ENCODE measurements at places on chromosomes 16 and 17. TPM values are rescaled to one million over a fixed set of nuclear protein-coding genes. Genes with fewer than 3 reads are reported as not detected.

The METRN gene
- total RNA-seq, result 16.0 TPM

The DNAI2 gene
- total RNA-seq, result 1.6 TPM

The KRT39 gene
- total RNA-seq, result not detected

The CXCL16 gene
- 3.1 TPM for total RNA-seq

GRCh38 chr17:5055543-5055942, 20.3 kb upstream of the SLC52A1 start:
- H3K27me3 ChIP-seq, result no peaks in the 10 kb centered on the region
- DNase-seq, result no peak
- H3K36me3 ChIP-seq, result no peaks in the 10 kb centered on the region
- no peak overlapping the region for H3K27ac ChIP-seq
- H3K4me3 ChIP-seq, result no peak overlapping the region
- no peaks in the 10 kb centered on the region for H3K4me1 ChIP-seq

The GPR179 gene
- 0.02 TPM for total RNA-seq

- no peak overlapping the region for H3K4me3 ChIP-seq
- no peaks in the 10 kb centered on the region for H3K36me3 ChIP-seq
- H3K27me3 ChIP-seq, result no peaks in the 10 kb centered on the region
Observed at GRCh38 chr16:23379707-23380106, 73.3 kb downstream of the COG7 start.

- H3K4me3 ChIP-seq, result no peak overlapping the region
- DNase-seq, result no peak
- no peak overlapping the region for H3K27ac ChIP-seq
- peaks cover 7% of the 10 kb centered on the region for H3K4me1 ChIP-seq
- peaks cover 7% of the 10 kb centered on the region for H3K27me3 ChIP-seq
- no peaks in the 10 kb centered on the region for H3K36me3 ChIP-seq
Observed at GRCh38 chr17:78476149-78476548, 97.7 kb downstream of the PGS1 start.

DNA sequence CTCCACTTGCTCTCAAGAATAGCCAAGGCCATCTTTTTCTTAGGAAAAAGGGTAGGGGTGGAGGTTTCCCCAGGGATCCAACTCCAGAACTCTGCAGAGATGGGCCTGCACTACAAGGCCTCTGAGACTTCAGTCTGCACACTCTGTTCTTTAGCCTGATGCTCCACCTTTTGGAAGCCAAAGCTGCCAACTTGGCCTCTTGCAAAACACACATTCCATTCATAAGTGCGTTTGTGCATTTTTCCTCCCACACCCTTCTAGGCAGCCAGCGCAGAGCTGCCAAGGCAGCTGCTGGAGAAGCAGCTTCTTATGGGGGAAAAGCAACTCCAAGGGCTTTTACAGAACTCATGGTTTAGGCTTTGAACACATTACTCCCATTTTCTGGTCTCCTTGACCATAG, 45.3 kb downstream of the REXO5 start:
- DNase-seq, result no peak
- peaks cover 4% of the 10 kb centered on the region for H3K4me1 ChIP-seq
- no peaks in the 10 kb centered on the region for H3K27me3 ChIP-seq
- H3K27ac ChIP-seq, result no peak overlapping the region

DNA sequence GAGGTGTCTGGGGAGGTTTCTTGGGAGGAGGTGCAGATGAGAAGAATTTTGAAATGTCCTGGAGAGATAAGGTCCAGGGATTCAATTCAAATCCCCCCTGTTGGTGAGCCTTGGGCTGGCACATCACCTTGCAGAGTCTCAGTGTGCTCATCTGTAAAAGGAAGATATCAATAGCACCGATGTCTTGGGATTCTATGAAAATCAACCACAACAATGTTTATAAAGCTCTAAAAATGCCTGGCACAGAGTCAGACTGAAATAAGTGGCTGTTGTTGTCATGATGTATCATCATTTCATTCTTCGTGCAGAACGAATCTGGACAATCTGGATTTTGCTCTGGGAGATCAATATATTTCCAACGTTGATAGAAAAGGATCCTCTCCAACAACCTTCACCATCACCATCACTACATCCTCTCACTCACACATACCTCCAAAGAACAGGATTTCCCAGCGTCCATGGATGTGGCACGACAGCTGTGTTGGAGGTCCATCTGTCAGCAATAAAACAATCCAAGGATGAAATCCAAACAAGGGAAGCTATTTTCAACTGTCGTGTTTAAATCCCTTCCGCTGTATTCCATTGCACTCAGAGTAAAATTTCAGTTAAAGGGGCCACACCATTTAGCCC, 393.7 kb upstream of the DYNLRB2 start:
- H3K4me3 ChIP-seq, result no peak overlapping the region
- DNase-seq, result no peak
- peaks cover 9% of the 10 kb centered on the region for H3K27me3 ChIP-seq
- no peaks in the 10 kb centered on the region for H3K4me1 ChIP-seq
- no peak overlapping the region for H3K27ac ChIP-seq

The KRT9 gene
- not detected for total RNA-seq

DNA sequence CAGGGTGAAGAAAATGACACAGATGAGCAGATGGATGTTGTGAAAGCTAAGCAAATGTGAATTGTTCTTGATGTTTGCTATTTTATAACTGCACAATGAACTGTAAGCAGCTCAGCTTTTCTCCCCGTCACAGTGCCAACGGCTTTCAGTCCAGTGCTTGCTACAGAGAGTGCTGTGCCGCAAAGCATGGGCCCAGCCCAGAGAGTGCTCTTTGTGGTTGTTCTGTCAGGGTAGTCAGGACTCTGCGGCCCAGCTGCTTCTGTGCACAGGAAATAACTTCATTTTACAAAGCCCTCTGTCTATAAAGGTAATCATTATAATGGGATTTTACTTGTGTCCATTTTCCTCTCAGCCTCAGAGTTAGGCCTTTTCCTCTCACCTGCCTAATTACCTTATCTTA, 39.1 kb downstream of the CDRT15 start:
- peak overlapping the region; percentile 34 for H3K4me3 ChIP-seq
- DNase-seq, result peak; percentile 86
- H3K27ac ChIP-seq, result peak overlapping the region; percentile 85
- peaks cover 85% of the 10 kb centered on the region for H3K4me1 ChIP-seq
- peaks cover 21% of the 10 kb centered on the region for H3K36me3 ChIP-seq

DNA sequence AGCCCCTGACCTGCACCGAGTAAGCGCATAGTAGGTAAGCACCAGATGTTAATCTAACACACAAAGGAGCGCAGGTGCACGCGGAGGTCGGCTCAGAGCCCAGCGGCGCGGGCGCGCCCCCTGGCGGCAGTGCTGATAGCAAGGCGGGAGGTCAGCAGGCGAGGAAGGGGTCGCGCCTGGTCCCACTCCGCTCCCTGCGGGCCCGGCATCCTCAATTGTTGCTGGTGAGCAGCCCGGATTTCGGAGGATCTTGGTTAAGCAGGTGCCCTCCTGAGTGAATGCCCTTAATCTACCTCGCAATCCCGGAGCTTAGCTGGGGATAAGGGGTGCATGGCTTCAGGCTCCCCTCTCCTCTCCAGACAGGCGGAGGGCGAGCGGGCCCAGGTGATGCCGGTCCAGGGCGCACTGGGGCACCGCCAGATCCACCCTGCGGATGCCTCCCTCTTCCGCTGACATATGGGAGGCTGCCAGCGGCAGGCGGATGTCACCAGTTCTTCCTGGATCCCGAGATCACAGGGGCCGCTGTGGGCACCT, 4.0 kb upstream of the WNT3 start:
- peaks cover 45% of the 10 kb centered on the region for H3K27me3 ChIP-seq
- H3K27ac ChIP-seq, result no peak overlapping the region
- H3K36me3 ChIP-seq, result no peaks in the 10 kb centered on the region
- no peak overlapping the region for H3K4me3 ChIP-seq

DNA sequence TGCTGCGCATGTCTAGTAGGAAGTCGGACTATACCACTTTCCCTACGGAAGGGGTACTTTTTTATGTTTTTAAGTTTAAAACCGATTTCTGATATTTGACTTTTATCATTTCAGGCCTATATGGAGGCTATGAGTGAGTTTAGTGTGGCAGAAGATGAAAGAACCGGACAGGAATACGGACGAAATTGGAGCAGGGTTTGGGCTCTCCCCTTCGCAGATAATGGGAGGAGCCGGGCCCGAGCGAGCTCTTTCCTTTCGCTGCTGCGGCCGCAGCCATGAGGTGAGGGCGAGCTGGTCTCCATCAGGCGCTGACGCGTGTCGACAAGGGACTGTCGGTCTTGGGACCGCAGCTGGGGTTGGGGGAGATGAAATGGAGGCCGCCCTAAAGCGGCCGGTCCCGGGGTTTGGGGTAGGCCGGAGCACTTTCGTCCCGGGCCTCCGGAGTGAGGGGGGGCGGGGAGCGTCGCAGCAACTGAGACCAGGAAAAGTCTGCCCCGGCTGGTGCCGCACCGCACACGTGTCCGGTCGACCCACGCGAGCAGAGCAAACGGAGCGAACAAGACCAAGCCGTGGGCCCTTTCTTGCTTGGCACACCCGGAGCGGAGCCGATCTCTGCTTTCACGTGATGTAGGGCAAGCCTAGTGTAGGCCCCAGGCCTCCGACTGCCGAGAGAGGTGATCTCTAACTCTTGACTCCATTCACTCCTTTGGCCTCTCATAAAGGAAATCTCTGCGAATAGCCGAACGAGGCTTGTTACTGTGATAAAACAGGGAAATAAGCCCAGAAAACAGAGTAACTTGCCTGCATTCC, at the start of gene RPL19:
Gene RPL19, plus strand, starts transcription at position 214 of the 810 bp plus-strand sequence. Its CDS starts 62 bp downstream, at position 276.
- peaks cover 47% of the 10 kb centered on the region for H3K36me3 ChIP-seq
- H3K27me3 ChIP-seq, result no peaks in the 10 kb centered on the region
- H3K4me1 ChIP-seq, result peaks cover 56% of the 10 kb centered on the region
- DNase-seq, result peak; percentile 84
- peak within 1 kb of the TSS; percentile 95 for H3K4me3 ChIP-seq

GRCh38 chr17:65987988-65988387, 203.9 kb downstream of the CEP112 start:
- no peak overlapping the region for H3K27ac ChIP-seq
- no peak overlapping the region for H3K4me3 ChIP-seq
- peaks cover 3% of the 10 kb centered on the region for H3K36me3 ChIP-seq
- H3K4me1 ChIP-seq, result no peaks in the 10 kb centered on the region
- DNase-seq, result no peak

DNA sequence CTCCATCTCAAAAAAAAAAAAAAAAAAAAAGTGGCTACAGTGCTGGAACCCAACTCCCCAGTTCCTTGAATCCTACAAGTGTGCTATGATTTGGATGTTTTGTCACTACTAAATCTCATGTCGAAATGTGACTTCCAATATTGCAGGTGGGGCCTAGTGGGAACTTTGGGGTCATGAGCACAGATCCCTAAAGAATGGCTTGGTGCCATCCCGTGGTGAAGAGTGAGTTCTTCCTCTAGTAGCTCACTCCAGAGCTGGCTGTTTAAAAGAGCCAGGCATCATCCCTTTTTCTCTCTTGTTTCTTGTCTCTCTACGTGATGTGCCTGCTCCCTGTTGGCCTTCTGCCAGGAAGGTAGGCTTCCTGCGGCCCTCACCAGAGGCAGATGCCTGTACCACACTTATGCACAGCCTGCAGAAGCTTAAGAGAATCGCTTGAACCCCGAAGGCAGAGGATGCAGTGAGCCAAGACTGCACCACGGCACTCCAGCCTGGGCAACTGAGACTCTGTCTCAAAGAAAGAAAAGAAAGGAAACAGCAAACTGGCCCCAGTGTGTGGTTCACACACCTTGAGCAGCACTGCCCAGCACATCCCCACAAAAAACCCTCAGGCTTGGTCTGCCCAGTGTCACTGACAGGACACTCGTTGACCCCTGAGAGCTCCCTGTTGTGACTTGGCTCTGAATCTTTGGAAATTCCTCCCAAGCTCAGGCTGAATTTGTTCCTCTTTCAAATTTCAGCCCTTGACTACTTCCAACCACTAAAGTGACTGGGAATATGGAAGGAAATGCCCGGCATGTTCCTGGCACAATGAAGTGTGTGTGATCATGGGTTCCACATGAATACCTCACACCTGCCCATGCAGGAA, 3.1 kb downstream of the MT1E start:
- no peak for DNase-seq
- no peaks in the 10 kb centered on the region for H3K36me3 ChIP-seq
- H3K4me3 ChIP-seq, result no peak overlapping the region
- H3K27ac ChIP-seq, result no peak overlapping the region
- H3K4me1 ChIP-seq, result peaks cover 19% of the 10 kb centered on the region

The CD300LB gene
- not detected for total RNA-seq
